CD4-positive, alpha-beta T cell (primary cell): ENCODE measurements at places on chromosomes 5 and 9.

DNA sequence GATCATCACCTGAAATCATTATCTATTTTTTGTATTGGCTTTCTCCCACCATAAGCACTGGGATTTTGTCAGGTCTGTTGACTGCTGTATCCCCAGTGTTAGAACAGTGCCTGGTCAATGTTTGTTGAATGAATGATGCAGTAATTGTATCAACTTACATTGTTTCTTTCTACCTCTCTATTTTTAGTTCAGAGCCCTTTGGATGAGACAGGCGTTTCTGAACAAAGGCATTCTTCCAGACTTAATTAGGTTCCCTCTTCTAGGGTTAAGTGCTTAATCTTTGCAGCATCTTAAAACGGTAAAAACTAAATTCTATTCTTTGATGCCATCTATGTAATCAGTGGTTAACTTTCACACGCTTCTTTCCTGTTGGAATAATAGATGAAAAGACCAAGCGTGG is 26.3 kb downstream of the SLC44A1 start:
- DNase-seq, result no peak

GRCh38 chr9:136795000-136795348 is 1.2 kb upstream of the CCDC183 start:
- no peak for DNase-seq

DNA sequence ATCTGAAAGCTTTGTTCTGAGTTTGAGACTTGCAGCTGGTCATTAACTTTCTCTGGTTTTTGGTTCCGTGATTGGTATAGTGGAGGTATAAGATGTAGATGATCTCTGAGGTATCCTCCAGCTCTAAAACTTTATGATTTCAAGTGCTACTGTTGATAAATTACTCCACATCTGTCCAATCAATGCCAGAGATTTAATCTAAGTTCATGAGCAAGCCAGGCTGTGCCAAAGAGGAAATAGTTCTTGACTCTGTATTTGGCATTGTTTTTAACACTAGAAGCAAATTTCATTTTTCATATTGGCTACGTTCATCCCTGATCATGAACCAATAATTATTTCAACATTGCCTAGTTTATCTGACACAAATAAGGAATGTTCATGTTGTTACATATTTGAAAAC is 28.5 kb upstream of the CHD1 start:
- no peak for DNase-seq

- DNase-seq, result no peak
These were observed 818.8 kb upstream of the WWC1 start for GRCh38 chr5:167472566-167473108.

GRCh38 chr9:110254500-110254899 is 1.8 kb downstream of the TXN start:
- no peak for DNase-seq

DNA sequence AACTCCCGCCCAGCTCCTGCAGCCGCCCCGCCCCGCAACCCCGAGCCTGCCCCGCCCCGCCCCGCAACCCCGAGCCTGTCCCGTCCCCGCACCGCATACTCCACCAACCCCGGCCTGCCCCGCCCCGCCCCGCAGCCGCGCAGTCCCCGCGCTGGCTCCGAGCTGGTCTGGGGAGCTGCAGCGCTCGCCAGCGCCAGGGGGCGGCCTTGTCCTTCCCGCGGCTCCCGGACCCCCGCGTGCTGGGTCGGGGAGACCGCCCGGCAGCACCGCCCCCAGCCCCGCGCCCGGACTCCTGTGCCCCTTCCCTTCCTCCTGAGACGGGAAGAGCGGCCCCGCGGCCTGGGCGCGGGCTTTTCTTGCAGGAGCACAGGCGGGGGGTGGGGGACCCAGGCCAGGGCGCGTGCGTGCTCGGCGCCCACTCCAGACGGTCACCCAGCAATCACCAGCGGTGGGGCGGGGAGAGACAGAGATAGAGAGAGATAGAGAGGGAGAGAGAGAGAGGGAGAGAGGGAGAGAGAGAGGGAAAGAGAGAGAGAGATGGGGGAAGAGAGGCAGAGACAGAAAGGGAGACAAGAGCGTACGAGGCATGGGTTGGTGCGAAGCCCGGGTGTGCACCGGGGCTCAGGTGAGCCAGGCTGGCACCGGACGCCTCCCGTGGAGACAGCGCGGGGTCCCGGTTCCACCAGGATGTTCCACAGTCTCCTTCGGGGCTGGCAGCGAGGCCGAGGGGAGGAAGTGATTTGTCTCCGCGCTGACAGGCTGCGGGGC is 14.7 kb upstream of the TMEM250 start:
- DNase-seq, result peak; percentile 60

DNA sequence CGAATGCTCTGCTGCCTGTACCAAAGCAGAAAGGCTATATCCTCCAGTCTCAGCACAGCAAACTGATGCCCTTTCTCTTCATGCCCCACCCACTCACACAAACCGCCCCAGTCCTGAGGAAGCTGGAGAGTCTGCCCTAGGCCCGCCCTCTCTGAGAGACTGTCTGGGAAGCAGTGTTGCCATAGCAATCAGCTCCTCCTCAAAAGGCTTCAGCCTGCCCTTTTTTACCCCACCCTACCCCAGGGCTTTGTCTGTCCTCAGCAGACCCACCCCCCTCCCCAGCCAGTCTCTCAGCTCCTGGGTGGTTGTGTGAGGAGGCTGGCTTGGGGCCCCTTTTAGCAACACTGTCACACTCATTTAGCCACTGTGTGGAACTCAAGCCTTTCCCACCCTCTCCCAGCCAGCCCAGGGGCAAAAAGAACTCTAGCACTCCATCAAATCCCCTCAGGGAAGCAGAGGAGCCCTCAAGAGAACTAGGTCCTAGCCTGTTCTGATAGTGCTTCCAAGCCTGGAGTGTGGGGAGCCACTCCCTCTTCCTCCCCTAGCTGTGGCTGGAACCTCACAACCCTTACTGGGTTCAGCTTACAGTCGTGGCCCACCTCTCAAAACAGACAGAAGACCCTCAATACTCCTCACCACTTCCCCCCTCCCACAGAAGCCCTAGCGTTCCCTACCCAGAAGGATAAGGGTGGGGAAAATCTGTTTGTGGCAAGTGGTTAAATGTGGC is 1.4 kb downstream of the ATOSB start:
- peak; percentile 86 for DNase-seq

DNA sequence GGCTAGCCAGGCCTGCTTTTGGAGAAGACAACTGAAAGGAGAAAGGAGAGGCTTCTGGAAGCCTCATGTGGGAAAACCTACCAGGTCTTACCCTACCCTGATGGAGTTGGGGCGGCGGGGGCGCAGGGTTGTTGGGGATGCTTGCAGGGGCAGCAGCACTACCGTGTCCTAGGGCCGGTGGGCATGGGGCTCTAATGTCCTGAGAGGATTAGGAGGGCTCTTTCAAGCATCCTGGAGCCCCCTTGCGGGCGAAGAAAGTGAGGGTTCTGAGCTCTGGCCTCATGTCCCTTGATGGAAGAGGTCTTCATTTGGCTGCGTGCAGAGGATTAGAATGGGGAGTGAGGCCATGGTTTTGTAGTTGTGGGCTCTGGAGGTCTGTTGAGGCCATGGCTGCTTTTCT is 86.9 kb upstream of the PITX1 start:
- no peak for DNase-seq

- no peak for DNase-seq
These were observed 8.1 kb downstream of the IL12B start for GRCh38 chr5:159322180-159322579.

DNA sequence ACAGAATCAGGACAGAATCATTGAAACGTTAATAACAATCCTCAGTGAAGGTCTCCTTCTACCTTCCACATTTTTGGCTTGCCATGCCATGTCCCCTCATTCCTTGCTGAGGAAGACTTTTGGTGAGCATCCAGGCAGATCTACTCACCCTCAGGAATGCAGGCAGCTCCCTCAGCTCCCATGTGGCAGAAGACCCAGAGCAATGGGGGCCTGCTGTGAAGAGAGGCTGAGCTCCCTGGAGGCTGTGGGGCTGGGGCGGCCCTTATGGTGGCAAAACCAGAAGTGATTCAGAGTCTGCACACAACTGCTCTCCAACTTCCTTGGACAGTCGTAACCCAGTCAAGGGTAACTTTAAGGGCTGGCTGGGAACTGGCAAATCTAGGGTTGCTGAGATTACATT is 247.2 kb upstream of the EFNA5 start:
- DNase-seq, result no peak

- DNase-seq, result no peak
These were observed 59.3 kb downstream of the ZFAND5 start for GRCh38 chr9:72305707-72306106.

- DNase-seq, result no peak
These were observed 4.2 kb downstream of the ZBTB43 start for GRCh38 chr9:126809068-126809467.

GRCh38 chr5:159655757-159656409 is 260.4 kb upstream of the ADRA1B start:
- no peak for DNase-seq

DNA sequence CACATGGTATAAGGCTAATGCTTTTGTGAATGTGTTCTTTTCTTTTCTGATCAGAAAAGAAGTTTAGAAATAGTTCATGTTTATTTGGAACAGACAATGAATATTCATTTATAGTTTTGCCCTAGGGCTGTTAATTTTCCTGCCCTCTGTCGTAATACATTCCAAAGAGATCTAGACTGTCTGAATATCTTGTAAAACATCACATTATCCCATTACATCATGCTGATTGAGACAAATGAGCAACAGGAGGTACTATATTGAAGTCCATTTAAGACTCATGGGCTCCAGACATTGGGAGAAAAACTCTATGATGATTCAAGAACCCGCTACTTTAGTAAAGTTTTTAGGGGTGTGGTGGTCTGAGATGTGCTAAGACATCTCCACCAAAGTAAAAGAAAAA is 121.2 kb upstream of the MAP1B start:
- DNase-seq, result no peak

DNA sequence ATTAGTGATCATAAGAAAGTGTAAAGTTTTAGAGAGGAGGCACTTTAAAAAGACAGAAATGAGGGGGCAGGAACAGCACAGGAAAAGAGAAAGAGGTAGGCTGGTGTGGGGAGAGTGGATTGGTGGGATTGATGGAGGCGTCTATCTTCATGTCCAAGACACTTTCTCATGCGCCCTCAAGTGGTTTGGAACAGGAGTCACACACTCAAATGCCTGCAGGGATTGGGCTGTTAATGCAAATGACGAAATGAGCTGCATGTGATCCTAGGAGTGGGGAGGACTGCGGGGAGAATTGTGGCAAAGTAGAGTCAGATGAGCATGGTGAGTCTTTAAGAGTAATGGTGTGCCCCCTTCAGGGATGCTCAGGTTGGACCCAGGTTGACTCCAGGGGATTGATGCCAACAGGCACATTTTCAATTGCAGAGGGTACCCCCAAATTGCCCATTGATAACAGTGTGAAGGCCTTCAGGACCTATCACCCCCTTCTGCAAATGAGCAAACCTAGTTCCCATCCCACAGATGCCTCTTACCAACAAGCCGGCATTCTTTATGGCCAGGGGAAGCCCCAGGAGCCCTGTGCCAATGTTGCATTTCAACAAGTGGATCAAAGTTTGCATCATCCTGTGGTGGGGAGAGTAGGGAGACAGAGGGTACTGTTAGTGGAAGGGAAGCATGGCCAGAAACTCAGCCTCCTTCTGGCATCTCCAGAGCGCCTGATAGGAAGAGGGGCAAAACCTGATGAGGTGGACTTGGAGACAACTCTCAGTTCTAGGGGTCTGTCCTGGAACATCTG is 5.3 kb downstream of the SLC36A3 start:
- no peak for DNase-seq

GRCh38 chr5:157137691-157138090 is 5.0 kb downstream of the MED7 start:
- no peak for DNase-seq

- no peak for DNase-seq
These were observed 198.1 kb downstream of the ROR2 start for GRCh38 chr9:91751922-91752321.

DNA sequence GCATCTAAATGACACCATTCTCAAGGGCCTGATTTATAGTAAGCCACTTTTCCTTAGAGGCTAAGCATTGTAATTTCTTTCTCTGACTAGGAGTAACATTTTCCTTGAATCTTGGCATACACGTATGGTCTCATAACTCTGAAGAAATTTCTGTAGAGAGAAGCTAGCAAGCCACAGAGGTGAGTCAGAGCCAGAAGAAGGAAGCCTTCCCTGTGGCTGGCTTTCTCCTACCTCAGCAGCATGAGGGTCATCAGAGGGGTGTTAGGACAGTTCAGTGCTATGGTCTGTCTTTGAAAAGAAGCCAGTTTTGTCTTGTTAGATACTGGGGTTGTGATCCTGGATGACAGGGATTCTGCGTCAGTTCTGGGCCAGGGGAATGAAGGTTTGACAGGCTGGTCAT is 3.2 kb downstream of the SNX30 start:
- DNase-seq, result peak; percentile 37

DNA sequence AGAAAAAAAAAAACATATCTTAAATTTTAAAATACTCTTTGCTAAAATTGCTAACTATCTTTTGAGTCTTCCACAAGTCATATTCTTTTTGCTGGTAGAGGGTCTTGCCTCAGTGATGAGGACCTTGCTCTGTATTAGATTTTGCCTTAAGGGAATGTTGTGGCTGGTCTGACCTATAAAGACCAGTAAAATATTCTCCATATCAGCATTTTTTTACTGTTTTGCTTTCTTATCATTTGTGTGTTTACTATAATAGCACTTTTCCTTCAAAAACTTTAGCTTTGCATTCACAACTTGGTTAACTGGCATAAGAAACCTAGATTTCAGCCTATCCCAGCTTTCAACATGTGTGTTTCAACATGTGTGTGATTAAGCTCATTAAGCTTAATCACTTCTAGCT is 224.7 kb upstream of the CDH18 start:
- no peak for DNase-seq

DNA sequence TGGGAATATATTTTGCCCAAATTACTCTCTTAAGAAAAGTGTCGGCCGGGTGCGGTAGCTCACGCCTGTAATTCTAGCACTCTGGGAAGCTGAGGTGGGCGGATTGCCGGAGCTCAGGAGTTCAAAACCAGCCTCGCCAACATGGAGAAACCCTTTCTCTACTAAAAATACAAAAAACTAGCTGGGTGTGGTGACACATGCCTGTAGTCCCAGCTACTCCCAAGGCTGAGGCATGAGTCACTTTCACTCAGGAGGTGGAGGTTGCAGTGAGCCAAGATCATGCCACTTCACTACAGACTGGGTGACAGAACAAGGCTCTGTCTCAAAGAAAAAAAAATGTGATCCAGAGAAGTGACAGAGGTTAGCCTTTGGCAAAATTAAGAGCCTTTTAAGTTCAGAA is 26.4 kb upstream of the TMEM171 start:
- DNase-seq, result no peak

DNA sequence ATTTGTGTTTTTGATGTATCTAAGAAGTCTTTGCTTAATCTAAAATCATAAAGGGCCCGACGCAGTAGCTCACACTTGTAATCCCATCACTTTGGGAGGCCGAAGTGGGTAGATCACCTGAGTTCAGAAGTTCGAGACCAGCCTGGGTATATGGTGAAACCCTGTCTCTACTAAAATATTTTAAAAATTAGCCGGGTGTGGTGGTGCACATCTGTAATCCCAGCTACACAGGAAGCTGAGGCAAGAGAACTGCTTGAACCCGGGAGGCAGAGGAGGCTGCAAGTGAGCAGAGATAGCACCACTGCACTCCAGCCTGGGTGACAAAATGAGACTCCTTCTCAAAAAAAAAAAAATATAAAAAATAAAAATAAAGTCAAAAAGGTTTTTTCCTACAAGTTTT is 9.6 kb downstream of the IL6ST start:
- no peak for DNase-seq

GRCh38 chr5:163310997-163311396 is 126.4 kb upstream of the CCNG1 start:
- no peak for DNase-seq

GRCh38 chr5:181084621-181085195 is 44.6 kb downstream of the BTNL9 start:
- no peak for DNase-seq

- no peak for DNase-seq
These were observed 114.5 kb upstream of the CDH6 start for GRCh38 chr5:31078956-31079355.

- DNase-seq, result no peak
These were observed 46.7 kb downstream of the IL31RA start for GRCh38 chr5:55897905-55898304.
